Activated naive CD4-positive, alpha-beta T cell treated with anti-CD3 and anti-CD28 coated beads, Interleukin-2, amount 10 ng/mL, durations not matched to agents 7 days and 5 days (primary cell): ENCODE measurements at places on chromosomes 2 and 18.

- DNase-seq: no peak
These were observed 105.4 kb downstream of the KCNH7 start for GRCh38 chr2:162732946-162733698.

GRCh38 chr2:133652398-133652797, 84.1 kb upstream of the NCKAP5 start:
- DNase-seq: no peak

GRCh38 chr2:235319095-235319494, 174.7 kb upstream of the AGAP1 start:
- DNase-seq: no peak

DNA sequence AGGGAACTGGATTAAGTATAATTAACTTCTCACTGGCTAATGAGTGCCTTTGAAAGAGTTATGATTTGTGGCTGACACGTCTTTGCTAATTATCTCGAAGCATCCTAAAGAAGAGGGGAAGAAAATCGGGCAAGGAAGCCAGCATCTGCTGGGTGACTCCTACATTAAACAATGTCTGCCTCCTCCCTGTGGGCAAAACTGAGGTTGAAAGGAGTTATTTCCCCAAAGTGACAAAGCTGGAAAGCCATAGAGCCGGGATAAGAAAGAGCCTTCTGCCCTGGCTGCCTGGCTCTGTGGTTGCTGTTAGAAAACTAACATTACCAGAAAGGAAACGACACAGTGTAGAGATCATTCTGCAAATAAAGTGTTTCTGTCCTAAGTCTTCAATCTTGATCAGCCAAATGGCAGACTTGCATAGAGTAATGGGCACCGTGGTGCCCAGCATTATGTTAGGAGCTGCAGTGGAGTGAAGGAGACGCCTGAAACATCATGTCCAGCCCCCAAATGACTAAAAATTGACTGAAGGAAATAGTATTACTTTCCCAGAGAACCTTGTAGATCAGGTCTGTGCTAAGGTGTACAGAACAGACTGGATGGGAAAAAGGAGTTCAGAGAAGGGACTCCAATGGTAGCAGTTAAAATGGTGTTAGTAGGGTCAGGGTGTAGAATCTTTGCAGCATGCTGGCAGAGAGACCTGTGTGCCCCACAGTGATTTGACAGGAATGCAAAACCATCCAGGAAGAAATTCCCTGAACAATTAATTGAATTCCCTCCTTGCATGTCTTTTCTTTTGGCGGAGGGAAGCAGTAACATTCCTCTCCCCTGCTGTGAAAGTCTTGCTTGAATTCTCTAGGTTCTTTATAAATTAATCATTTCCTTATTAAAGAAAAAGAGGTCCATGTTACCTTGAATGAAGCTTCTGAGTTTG, 44.4 kb downstream of the ALPK2 start:
- DNase-seq: no peak

DNA sequence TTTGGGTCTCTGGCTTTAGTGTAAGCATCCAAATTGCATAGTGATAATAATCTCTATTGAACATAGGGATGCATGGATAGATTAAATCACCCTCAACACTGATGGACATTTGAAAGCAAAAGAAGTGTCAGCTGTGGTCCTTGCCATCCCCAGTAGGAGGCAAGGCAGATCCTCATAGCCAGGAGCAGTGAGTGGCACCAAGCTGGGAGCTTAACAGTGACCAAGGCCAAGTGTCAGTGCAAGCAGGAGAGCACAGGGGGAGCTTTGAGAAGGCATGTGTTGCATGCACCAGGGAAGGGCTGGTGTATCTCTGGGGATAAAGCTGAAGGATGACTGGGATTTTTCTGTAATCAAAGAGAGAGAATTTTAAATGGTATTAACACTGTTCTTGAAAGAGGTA, 14.7 kb downstream of the SLC14A1 start:
- DNase-seq: no peak

- DNase-seq: no peak
These were observed 318.2 kb downstream of the TNS1 start for GRCh38 chr2:217684431-217685254.

DNA sequence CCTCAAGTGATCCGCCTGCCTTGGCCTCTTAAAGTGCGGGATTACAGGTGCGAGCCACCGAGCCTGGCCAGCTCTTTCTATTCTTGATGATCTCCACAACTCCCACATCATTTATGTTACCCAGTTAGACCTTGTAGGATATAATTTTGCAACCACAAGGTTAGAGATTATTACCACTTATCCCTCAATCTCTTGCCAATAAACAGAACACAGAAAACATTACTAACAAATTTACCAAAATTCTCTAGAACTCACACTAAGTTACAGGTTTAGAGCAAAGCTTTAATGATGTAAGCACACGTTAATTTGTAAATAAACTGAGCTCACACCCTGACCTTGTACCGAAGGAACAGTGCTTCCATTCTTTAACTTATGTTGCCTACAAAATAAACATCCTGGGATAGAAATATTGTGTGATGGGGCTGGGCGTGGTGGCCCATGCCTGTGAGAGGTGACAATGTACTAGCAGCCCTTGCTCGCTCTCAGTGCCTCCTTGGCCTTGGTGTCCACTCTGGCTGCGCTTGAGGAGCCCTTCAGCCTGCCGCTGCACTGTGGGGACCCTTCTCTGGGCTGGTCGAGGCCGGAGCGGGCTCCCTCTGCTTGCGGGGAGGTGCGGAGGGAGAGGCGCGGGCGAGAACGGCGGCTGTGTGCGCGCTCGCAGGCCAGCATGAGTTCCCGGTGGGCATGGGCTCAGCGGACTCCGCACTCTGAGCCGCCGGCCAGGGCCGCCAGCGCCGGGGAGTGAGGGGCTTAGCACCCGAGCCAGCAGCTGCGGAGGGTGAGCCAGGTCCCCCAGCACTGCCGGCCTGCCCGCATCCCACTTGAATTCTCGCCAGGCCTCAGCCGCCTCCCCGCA, 42.1 kb upstream of the ITSN2 start:
- DNase-seq: no peak

GRCh38 chr2:8408560-8409460, 273.0 kb upstream of the ID2 start:
- peak; percentile 36 for DNase-seq

GRCh38 chr2:218161644-218162043, 5.1 kb downstream of the CXCR1 start:
- DNase-seq: no peak

DNA sequence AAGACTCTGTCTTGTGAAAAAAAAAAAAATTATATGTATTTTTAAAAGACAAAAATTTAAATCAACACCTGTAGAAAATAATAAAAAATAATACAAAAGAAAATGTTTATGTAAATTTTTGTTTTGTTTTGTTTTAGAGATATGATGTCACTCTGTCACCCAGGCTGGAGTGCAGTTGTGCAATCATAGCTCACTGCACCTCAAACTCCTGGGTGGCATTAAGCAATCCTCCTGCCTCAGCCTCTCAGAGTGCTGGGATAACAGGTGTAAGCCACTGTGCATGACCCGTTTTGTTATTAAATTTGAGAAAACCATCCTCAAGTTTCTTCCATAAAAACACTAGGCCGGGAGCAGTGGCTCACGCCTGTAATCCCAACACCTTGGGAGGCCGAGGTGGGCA, 56.2 kb upstream of the B3GNT7 start:
- no peak for DNase-seq

DNA sequence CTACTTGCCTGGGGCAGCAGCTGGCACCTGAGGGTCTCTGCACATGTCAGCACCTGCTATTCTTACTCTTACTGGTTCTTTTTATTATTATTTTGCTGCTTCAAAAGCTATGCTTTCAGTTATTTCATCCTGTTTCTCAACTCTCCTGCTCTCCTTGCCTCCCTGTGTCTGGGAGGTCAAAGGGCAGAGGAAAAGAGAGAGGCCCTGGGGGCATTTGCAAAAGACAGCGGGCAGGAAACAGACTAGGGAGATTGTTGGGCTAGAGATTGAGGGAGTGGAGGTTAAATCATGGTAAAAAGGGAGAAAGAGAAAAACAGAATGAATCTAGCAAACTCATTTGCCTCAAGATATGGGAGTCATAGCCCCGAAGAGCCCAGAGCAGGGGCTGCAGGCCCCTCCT, 21.1 kb upstream of the RPL31 start:
- DNase-seq: no peak

- DNase-seq: no peak
These were observed 47.4 kb upstream of the CDCA7 start for GRCh38 chr2:173307293-173307692.

DNA sequence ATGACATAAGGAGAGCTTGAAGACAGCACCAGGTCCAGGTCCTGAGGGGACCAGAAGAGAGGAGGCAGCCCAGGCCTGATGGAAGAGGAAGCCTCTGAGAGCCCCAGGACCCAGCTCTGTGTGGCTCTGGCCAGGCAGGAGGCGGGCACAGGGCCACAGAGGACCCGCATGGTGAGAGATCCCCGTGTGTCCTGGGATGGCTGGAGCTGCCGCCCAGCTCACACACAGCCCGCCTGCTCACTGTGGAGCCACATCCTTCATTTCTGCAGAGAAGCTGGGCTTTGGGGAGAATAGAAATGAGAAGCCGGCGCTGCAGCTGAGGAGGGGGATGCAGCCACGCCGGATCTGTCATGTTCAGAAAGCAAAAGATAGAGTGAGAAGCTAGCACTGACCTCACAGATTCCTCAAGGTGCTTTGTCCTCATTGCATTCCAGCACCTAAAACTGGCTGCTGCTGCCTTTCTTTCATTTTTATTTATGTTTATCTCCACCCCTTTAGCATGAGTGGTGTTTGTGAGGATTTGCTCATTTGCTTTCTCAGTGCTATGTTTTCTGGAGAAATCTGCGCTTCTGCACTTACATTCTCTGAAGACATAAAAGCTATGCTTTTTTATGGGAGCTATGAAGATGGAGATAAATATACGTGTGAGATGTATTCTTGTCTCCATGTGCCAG, 307.6 kb upstream of the MYT1L start:
- no peak for DNase-seq
